Stimulated activated CD4-positive, alpha-beta T cell treated with anti-CD3 and anti-CD28 coated beads, Interleukin-15, amount 100 ng/mL, for 24 hours (primary cell): ENCODE measurements at places on chromosomes 5 and 9.

DNA sequence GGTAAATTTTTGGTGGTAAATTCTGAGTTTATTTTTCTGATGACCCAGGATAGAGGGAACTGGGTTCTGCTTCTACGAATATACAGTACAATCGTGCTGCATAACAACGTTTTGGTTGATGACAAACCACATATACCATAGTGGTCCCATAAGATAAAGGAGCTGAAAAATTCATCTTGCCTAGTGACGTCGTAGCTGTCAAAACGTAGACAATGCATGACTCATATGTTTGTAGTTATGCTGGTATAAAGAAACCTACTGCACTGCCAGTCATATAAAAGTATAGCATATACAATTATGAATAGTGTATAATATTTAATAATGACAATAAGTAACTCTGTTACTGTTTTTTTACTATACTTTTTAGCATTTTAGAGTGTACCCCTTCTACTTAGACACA is 244.0 kb downstream of the GAS1 start:
- DNase-seq: no peak

DNA sequence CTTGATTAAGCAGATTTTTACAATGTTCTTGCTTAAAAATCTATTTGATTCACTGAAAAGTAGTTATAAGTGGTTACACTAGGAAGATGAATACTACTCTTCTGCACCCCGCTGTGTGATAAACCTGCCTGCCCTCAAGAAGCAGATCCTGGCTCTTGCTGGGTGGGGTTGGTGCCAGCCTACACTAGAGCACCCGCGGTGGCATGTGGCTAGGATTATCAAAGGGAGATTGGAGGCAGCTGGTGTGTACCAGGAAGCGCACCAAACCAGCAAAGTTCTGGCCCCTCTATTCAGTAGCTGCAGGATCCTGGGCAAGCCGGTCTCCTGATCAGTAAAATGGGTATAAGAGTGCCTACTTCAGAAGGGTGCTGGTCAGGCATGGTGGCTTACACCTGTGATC is 43.5 kb downstream of the PRLR start:
- DNase-seq: no peak

GRCh38 chr9:137965177-137965795 is 87.7 kb downstream of the CACNA1B start:
- no peak for DNase-seq

- peak; percentile 52 for DNase-seq
These were observed 21.2 kb downstream of the OTULIN start for GRCh38 chr5:14685757-14686156.

- no peak for DNase-seq
These were observed 77.0 kb downstream of the ZNF354C start for GRCh38 chr5:179137016-179137642.

DNA sequence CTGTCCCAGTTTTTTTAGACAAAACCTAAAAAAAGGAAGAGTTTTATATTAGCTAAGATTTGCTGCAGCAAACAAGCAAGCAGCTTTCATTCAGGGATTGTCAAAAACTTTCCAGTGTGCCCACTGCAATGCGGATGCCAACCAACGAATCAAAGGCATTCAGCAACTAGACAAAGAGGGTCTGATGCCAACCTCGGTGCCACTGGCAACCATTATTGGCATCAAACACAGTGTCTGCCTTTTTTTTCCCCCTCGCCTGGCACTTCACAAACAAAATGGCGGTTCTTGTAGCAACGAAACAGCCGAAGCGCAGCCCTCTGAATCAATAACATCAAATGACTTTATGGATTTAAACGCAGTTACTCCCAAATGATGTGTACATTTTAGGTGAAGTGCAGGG is 10.4 kb downstream of the NFIB start:
- no peak for DNase-seq

GRCh38 chr5:107806271-107806670 is 135.5 kb upstream of the EFNA5 start:
- no peak for DNase-seq

- DNase-seq: no peak
These were observed 599.9 kb upstream of the ZNF608 start for GRCh38 chr5:125346316-125346715.

DNA sequence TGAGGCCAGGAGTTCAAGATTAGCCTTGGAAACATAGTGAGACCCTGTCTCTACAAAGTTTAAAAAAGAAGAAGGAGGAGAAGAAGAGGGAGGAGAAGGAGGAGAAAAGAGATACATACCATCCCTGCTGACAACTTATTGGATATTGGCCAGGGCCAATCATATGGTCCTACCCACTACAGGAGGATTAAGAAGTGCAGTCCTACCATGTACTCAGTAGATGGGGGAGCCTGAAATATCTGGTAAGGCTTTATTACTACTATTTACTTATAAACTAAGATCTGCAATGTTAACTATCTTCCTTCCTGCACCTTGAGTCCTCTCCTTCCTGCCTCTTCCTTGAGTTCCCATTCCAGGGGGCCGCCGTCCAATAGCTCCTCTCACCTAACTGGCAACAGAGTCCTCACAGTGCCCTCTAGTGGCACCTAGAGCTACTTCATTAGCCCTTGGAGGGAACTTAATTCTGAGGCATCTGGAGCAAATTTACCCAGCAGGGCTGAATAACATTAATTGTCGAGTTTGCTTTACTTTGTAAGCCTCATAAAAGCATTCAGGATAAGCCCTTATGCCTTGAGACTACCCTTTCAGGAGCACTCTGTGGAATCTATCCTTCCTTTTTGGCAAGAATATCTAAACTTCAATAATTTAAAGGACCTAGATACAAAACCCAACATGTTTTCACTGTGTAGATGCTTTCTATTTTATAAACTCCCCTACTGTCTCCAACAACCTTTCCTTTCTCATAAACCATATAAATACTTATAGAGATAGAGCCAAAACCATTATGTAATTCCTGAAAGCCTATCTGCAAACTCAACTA is 39.1 kb upstream of the RANBP6 start:
- peak; percentile 77 for DNase-seq

GRCh38 chr9:103999375-104000062 is 94.6 kb upstream of the SMC2 start:
- DNase-seq: no peak

- DNase-seq: no peak
These were observed 34.3 kb downstream of the EPB41L4B start for GRCh38 chr9:109286571-109286977.

DNA sequence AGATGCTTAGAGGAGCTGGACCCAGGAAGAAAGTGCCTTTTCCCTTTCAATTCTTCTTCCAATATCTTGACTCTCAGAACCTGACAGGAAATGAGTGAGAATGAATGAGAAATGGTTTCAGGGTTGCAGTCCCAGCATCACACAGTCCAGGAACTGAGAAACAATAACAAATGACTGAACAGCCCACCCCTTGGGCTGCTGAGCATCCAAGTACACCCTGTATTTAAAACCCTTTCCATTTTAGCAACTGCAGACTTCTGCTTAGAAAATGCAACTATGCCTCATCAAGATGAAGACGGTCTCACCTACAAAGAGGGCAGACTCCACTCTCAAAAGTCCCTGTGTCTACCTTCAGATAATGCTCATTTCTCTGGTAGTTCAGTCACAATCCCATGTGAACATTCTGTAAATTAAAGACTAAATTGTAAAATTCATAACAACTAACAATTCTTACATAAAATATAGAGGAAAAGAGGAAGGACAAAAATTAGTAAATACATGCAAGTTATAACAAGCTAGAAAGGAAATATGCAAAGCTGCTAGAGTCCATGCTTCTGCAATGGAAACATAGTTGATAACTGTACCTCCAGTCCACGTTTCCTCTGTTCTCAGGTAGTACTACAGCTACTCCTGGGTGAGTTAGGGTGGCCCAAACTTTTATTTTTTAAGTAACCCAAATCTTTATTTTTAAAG is 316.5 kb downstream of the ICE1 start:
- DNase-seq: no peak

GRCh38 chr5:139638090-139638735 is 9.9 kb upstream of the CXXC5 start:
- DNase-seq: no peak

- no peak for DNase-seq
These were observed 124.5 kb upstream of the PHYKPL start for GRCh38 chr5:178357121-178357521.

DNA sequence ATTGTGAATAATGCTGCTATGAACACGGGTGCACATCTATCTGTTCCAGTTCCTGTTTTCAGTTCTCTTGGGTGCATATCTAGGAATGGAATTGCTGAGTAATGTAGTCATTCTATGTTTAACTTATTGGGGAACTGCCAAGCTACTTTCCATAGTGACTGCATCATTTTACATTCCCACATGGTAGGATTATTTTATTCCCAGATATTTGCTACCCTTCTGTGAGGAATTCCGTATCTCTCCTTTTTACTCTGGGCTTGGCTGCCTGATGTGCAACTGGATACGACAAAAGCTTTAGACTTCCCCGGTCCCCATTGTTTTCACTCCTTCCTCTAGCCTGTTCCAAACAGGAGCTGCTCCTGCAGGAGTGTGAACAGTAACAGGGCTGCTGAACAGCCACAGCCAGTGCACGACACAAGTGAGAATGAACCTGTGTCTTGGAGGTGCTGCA is 7.2 kb downstream of the TAS2R1 start:
- no peak for DNase-seq

- no peak for DNase-seq
These were observed 394.2 kb downstream of the RASEF start for GRCh38 chr9:82668689-82669199.

- DNase-seq: no peak
These were observed 8.5 kb downstream of the TNC start for GRCh38 chr9:115109486-115109885.

DNA sequence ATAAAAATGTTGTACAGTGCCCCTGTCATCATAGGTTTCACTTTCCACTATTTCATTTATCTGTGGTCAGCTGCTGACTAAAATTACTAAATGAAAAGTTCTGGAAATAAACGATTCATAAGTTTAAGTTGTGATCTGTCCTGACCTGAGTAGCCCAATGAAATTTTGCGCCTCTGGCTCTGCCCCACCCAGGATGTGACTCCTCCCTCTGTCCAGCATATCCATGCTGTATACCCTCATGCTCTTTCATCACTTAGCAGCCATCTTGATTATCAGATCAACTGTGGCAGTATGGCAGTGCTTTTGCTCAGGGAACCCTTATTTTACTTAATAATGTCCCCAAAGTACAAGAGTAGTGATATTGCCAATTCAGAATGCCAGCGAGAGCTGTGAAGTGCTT is 97.3 kb downstream of the STARD4 start:
- DNase-seq: peak; percentile 21

- DNase-seq: no peak
These were observed 14.1 kb downstream of the MARCHF6 start for GRCh38 chr5:10367579-10367978.

DNA sequence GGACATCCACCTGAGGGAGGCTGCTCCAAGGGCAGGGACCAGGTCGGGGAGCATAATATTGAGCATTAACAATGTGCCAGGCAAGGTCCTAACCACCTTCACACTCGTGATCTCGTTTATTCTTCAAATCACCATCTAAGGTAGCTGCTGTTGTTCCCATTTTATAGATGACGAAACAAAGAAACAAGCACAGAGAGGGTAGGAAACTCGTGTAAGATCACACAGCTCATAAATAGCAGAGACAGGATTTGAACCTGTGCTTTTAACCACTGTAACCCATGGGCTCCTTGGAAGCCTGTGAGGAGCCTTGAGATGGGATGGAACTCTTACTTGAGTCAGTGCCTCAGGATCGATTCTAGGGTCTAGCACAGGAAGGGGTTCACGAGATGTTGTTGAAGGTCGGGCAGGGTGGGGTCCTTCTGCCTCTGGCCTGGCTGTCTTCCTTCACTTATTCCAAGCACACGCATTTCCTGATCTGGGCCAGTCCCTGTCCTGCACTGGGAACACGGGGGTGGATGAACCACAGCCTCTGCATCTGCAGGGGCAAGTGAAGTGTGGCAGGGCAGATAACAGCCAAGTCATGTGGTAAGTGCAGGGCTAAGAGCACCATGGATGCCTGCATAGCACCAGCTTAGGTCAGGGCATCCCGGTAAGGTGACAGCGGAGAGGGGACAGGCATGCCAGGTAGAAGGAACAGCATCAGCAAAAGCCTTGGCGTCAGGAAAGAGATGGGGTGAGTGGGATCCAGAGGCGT is 188.1 kb downstream of the MELK start:
- no peak for DNase-seq

- no peak for DNase-seq
These were observed 619.4 kb downstream of the TLE1 start for GRCh38 chr9:81069923-81070322.

GRCh38 chr5:133287500-133287899 is 235.7 kb downstream of the HSPA4 start:
- peak; percentile 54 for DNase-seq

DNA sequence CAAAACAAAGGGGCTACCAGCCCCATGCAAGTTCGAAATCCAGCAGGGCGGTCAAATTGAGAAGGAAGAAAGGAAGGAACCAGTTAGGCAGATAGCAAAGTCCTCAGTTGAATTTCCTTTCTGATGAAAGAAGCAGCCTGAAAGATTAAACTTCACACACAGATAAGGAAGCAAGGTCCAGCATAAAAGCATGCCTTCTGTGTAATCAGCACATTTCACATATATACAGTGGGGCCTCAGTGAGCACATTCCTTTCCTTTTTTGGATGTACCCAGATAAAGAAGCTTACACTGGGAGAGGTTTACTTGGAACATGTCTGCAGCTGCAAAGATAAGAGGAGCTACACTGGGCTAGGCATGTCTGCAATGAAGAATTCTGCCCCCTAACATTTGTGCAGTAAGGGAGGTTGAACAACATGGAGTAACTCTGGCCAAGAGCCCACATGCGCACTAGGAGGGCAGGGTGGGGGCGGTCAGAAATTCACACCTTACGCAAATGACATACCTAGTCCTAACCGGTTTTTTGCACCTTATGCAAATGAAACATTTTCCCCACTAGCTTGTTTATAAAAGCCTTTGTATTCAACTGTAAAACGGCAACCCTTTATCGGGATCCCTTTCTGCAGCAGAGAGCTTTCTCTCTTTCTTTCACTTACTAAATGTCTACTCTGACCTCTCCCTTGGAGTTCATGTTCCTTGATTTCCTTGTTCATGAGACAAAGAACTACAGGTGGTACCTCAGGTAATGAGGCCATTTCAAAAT is 149.7 kb upstream of the FBXL17 start:
- no peak for DNase-seq

GRCh38 chr9:90869361-90869760 is 67.7 kb downstream of the SYK start:
- DNase-seq: no peak

DNA sequence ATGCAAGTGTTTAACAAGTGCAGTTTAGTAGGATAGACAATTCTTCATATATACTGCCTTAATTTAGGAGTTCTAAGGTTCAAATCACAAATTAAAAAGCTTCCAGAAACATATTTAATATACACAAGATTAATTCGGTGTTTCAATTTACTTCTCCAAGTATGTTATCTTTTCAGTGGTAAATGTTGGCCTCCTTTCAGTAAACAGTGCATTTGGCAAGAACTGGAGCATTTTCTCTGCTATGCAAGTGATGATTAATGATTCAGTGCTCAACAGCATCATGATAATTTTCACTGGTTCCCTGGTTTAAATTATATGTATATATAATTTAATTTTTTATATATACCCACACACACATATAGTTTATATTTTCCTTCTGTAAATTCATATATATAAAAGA is 541.7 kb downstream of the EFNA5 start:
- DNase-seq: no peak
